Placental pericyte (primary cell): ENCODE measurements at places on chromosomes 7 and 10. TPM values are rescaled to one million over a fixed set of nuclear protein-coding genes. Genes with fewer than 3 reads are reported as not detected.

The SEMA3D gene
- total RNA-seq = 1.3 and 1.6 TPM in 2 replicates

The DHX32 gene
- total RNA-seq = 33.5 and 57.0 TPM in 2 replicates

The OR2A5 gene
- total RNA-seq = not detected in 2 replicates

The NPS gene
- total RNA-seq = not detected in 2 replicates

The CRTAC1 gene
- not detected in 2 replicates for total RNA-seq
